ACHN (cell line): ENCODE measurements at places on chromosomes 11 and 22.
A peak's percentile ranks its signal among the peaks of the same experiment; 100 is the strongest.

DNA sequence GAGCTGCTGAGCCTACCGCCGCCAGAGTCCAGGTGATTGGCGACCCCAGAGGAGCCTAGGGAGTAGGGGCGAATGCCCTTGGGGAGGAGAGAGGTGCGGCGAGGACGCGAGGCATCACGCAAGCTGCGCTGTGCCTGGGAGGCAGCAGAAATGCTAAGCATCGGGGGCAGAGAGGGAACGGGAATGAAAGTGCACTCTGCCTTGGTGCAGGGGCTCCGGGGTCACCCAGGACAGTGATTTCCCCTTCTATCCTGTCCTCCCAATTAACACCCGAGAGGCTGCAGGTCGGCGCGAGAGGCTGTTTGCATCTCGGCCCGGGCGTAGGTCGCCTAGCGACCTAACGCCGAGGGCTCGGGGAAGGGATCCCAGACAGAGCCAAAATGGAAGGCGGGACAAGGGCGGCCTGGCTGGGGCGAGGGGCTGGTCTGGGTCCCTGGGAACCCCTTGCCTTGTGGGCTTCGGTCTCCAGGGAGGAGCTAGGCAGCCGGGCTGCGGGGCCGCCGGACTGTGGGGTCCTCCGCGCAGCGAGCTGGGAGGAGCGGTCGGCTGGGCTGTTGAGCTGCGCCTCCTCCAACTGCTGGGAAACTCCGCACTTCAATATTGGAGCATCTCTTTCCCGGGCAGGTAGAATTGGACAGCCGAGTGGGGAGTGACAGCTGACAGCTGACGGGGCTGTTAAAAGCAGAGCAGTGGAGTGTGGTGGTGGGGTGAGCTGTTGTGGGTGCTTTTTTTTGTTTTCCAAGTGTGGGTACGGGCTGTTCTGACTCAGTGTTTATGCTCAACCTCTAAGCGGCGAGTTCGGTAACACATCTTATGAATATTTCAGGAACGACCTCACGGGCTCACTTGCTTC, 657 bp downstream of the ELMOD1 start:
- no peak for DNase-seq

DNA sequence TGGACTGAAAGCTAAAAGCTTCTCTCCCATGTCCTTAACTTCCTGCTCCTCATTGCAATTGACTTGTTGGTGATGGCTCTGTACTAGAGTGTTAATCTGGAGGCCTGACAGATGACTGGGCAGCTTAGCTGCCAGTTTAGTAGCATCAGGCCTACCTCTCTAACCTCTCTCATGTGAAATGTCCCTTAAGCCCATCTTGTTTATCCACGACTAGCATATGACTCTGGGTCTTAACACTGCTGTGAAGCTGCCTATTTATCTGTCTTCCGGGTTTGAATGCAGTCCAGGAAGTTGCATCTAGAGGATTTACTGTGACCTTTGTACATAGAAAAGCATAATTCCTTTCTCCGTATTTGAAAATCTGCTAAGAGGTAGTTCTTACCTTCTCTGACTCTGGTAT, 85.3 kb upstream of the HORMAD2 start:
- peak; percentile 12 for DNase-seq

DNA sequence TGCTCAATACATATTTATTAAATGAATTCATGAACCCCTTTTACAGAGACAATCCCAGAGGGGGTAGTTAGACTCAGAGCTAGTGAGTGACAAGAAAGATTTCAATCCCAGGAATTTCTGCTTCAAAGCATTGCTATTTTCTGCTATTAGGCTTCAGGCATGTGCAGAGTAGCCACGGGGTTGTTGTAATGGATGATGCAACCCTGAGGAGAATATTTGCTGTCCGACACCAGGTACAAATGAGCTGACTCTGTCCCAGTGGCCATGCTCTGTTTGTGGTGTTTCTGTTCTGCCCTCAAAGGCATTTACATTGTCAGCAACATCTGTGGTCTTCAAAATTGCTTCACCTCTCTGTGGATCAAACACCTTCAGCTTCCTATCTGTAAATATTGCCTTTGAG, 102.6 kb downstream of the CSNK2A3 start:
- DNase-seq = no peak

DNA sequence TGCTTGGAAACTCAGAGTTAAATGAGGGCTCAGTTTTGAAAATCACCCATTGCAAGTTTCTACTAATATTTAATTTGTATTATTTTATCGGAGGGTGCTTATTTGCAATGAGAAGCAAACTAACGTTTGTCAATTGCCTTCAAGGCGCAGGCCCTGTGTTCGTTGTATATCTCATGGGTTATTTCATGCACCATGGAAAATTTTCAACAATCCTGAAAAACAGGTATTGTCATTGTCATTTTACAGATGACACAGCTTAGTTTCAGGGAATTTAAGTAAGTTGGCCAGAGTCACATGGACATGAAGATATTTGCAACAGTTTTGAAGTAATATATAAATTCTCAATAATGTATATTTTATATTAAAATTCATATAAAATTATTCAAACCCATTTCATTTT, 157.7 kb upstream of the MTMR2 start:
- DNase-seq = no peak

DNA sequence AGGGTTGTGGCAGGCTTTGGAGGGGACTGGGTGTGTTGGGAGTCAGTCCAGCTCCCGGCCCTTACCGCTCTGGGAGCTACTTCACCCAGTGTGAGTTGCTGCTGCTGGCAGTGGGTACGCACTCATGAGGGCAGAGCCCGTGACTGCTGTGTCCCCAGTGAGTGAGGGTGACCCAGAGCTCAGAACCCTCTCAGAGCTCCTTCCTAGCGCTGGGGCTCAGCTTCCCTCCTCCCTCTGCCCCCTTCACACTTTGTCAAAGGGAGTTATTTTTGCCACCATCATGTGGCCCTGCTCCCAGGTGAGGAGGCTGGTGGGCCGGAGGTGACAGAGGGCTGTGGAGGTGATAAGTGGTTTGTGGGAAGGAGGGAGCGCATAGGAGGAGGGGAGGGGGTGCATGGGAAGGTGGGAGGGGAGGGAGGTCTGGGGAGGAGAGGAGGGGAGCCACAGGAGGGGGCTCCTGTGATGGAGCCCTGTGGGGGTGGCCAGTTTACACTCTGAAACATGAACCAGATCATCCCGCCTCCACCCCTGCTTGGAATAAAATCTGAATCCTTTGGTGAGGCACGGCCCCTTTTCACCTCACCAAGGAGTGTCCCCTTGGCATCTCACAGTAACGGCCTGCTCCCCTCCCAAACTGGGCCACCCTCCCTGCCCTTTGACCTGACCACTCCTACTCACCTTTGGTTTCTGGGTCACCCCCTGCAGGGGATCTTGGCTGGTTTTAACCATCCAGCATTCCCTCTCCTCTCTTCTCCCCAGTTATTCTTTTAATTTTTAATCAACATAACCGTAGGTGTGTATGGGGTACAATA, 9.9 kb downstream of the NDUFV1 start:
- no peak for DNase-seq

DNA sequence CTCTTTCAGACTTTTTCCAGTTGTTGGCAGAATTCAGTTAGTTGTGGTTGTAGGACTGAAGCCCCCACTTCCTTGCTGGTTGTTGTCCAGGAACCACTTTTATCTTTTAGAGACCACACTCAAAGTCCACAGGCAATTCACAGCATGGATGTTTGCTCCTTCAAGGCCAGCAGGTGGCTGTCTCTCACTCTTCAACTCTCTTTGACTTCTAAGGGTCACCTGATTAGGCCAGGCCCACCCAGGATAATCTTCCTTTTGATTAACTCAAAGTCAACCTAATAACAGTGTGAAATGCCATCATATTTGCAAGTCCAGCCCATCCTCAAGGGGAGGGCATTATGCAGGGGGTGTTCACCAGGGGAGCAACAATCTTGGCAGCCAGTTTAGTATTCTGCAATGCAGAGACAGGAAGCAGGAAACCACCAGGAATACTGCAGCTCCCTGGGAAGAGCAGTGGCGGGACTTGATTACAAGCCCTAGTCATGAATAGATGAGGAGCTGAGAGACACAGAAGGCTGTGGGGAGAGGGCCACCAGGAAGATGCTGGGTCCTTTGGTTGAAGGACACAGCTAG, 52.4 kb downstream of the LRRC74B start:
- peak; percentile 30 for DNase-seq

- DNase-seq = peak; percentile 58
Observed at GRCh38 chr22:36398601-36399471, 11.1 kb upstream of the MYH9 start.

GRCh38 chr22:38901111-38901641, 29.2 kb upstream of the CBX6 start:
- DNase-seq = no peak

DNA sequence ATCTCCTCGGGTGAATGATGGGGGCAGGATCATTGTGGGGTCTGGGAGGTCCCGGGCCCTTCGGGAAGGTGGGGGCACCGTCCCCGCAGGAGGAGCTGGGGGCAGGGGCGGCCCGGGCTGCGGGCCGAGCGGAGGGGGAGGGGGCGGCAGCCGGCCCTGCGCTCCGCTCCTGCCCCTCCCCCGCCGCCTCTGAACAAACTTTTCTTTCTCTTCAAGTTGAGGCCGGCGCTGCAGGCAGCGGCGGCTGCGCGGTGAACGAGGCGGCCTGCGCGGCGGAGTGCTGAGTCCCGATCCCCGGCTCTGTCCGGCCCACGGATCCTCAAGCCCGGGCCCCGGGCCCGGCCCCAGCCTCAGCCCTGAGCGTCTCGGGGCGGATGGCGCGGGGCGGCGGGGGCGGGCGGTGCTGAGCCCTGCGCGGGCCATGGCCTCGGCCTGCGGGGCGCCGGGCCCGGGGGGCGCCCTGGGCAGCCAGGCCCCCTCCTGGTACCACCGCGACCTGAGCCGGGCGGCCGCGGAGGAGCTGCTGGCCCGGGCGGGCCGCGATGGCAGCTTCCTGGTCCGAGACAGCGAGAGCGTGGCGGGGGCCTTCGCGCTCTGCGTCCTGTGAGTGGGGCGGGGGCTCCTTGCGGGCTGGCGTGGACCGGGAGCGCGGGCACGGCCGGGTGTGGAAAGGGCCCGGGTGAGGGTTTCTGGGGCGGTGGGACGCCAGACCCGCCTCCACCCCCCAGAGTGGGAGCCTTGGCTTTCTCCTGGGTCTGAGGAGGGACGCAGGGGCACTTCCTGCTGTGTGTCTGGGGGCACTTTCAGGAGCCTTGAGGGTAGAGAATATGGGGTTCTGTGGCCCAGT, at the start of gene INPPL1:
TSS of gene INPPL1 (plus strand) at position 204 of the 847 bp plus-strand sequence. CDS start at position 422, 218 bp downstream.
- DNase-seq = peak; percentile 15

GRCh38 chr11:95229993-95230809, 801 bp downstream of the SESN3 start:
- DNase-seq = no peak

DNA sequence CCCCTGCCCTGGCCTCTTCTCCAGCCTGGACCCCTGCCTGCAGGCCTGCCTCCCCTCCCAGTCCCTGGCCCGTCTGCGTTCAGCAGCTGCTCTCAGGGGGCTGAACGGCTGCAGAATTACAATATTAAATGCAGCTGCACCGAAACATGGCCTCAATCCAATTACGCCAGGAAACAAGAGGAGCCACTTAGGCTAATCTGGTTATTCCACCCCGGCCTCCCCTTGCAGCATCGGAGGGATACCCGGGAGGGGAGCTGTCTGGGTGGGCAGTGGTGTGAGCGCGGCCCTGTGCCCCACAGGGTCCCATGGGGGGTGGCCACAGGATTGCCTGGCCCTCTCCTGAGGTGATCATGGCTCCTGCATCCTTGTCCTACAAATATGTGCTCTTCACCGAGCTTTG, 42.6 kb downstream of the FLRT1 start:
- DNase-seq = no peak

DNA sequence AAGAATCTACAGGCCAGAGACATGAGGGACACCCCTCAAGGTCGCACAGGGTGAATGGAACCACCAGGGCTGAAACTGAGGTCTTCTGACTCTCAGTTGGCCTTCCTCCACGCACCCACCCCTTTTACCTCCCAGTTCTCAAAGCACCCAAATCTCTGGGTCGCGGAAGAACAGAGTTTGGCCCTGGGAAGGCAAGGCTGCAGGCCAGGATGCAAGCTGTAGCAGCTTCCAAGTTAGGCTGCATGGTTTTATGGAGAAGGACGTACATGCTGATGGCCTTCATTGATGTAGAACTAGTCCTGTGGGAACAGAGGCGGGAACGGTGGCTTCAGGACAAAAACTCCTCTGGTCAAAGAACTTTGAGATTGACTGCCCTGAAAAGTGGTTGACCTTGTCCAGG, 143.5 kb upstream of the B3GAT1 start:
- no peak for DNase-seq
